ENCODE measurements at places on chromosomes 5 and 9.

GRCh38 chr9:98774746-98775145 is 21.6 kb downstream of the ANKS6 start:
- no peak for DNase-seq

DNA sequence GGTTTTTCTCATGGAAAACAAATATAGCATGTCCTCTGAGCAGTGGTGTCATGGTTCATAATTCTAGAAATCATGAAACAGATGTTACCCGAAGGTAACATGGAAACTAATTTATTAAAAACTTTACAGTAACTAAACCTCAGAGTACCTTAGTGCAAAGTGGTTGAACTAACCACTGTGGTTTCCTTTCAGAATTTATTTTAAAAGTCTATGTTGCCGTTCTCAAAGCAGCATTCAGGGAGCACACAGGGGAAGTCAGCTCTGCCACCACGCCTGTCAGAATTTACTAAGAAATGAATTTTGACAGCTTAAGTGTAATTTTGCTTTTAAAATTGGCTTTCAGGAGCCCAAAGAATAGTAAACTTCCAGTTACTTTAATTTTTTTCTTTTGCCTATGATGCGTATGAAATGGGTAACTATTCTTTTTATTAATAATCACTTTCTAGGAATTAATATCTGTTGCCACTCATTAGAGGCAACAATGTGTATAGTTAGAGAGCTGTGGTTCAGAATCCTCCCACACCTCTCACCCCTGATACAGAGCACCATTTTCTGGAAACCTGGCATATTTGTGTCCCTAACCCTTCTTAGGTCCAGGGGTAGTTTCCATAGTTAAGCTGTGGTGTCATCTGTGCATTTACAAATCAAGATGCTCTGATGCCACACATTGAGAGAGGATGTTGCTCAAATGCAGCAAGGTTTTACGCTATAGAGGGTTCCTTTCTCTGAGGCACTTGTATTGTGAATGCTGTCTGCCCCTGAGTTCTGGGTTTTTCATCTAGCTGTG is 202.6 kb downstream of the ZSWIM6 start:
- DNase-seq = no peak

GRCh38 chr5:179274321-179275315 is 70.6 kb downstream of the ADAMTS2 start:
- DNase-seq = no peak

- no peak for DNase-seq
These were observed 71.3 kb downstream of the ERP44 start for GRCh38 chr9:100027543-100027942.

- DNase-seq = no peak
These were observed 58.2 kb upstream of the RPS23 start for GRCh38 chr5:82336226-82336958.

DNA sequence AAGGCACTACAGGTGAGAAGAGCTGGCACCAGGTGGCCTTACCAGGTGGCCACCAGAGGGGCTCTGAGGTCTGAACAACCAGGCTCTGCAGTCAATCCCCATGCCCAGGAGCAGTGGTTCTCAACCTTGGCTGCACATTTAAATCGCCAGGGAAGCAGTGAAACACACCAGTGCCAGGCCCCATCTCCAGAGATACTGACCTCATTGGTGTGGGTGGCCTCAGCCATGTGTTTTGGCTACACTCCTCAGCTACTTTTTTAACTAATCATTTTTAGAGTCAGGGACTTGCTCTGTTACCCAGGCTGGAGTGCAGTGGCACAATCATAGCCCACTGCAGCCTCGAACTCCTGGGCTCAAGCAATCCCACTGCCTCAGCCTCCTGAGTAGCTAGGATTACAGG is 56.0 kb downstream of the GABBR2 start:
- DNase-seq = no peak

Measured in RCC 7860 (cell line).